ENCODE measurements at places on chromosomes 7 and 10.

GRCh38 chr7:29606287-29606721 is 42.7 kb downstream of the PRR15 start:
- no peak for DNase-seq

GRCh38 chr10:30775779-30776591 is 146.4 kb upstream of the LYZL2 start:
- no peak for DNase-seq

- DNase-seq = peak; percentile 86
Observed at GRCh38 chr7:15433151-15433550, 128.7 kb downstream of the AGMO start.

DNA sequence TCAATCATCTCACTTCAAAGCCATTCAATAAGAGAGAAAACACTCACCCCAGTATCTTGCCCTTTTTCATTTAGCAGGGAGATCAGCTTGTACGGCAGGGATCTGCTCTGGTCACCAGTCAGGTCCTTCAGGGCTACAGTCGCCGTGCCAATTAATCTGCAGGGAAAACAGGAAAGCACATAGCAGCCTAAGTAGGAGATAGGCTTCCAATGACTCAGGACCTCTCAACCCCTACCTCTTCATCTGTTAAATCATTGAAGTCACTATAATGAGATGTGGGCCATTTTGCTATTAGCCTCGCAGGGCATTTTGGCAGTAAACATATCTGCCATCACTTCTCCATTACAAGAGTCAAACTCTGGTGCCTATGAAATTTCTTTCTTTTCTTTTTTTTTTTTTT is 50.8 kb downstream of the MYOF start:
- no peak for DNase-seq

DNA sequence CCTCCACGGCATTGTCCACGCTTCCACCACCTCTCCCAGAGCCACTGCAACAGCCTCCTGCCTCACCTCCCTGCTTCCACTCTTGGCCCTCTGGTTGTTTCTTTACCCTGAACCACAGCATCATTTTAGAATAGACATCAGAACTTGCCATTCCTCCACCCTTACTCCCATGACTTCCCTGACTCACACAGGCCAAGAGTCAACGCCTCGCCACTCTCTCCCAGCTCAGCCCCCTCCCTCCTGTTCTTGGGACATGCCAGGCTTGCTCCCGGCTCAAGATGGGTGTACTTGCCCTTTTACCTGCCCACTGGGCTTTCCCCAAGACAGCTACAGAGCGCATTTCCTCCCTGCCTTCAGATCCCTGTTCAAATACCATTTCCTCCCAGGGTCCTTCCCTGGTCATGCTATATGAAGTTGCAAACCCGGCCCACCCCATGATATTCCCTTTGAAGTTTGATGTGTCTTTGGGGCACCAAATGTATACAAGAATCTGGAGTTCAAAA is 429.1 kb downstream of the RPS24 start:
- no peak for DNase-seq

DNA sequence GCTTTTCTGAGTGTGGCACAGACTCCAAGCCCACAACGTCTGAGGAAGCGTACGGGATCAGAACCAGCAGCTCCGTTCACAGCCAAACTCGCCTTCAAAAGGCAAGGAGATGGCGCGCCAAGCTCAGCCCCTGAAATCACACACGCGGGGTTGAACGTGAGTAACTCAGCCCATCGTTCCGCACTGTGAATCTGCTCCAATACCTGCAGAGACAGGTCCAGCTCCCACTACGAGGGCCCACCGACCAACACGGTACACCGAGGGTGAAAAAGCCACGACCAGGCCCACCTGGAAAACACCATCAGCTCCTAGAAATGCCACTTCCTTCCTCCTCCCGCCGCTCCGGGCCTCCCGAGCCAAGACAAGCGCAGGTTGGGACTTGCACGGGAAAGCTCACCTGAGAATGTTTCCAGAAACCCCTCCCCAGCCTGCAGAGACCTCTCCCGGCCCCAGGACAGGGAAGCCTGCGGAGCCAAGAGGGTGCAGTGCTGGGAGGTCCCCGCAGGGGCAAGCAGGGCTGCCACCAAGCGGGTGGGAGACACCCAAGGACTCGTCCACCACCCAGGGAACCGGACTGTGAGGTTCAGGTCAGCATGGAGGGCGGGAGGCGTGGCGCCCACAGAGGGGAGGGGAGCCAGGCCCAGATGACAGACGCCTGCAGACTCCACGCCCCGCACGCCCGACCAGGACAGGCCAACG is 93.9 kb upstream of the PDGFA start:
- no peak for DNase-seq

- DNase-seq = no peak
Observed at GRCh38 chr7:41093141-41093540, 609.7 kb downstream of the INHBA start.

- DNase-seq = no peak
Observed at GRCh38 chr10:111874576-111874975, 309.0 kb downstream of the GPAM start.

GRCh38 chr7:47153058-47153457 is 428.9 kb downstream of the TNS3 start:
- no peak for DNase-seq

DNA sequence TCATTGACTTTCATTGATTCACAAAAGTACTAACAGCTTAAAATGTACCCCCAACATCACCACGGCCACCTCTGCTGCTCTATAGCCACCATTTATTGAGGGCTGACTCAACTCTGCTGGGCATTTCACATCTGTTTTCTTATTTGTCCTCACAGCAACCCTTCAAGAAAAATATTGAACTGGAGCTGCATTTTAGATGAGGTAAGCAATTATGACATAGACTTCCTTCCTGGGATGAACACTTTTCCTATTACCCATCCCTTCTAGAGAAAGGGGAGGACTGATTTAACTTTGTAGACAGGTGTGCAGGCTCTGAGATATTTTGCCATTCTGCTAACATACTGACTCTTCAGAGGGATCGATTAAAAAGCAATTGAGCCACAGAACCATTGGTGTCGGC is 217.4 kb downstream of the CACNA2D1 start:
- no peak for DNase-seq

Measured in NCI-H510A treated with DMSO at 0.1 percent for 48 hours (cell line).